ENCODE measurements at places on chromosomes 12 and 14.

- no peak for DNase-seq
Measured at GRCh38 chr12:107560165-107560898, 125.3 kb upstream of the PWP1 start.

DNA sequence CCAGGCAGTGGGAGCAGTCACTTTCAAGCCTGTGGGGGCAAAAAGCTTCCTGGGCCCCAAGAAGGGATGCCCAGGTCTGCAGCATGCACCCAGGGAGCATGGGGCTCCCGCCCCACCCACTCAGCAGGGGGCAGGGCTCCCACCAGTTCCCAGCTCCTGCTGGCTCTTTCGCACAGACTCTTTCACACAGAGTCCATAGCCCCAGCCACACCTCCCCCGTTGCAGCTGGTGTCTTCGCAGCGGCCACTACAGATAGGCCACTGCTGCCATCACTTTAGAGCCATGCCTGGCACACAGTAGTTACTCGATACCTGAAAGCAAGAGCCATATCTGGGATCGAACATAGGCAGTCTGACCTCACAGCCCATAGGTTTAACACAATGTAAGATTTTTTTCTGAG lies 98.2 kb downstream of the NUAK1 start:
- DNase-seq, result no peak

GRCh38 chr12:4768341-4768740 lies 48.1 kb downstream of the GALNT8 start:
- no peak for DNase-seq

- no peak for DNase-seq
Measured at GRCh38 chr14:88882236-88882635, 57.8 kb downstream of the TTC8 start.

DNA sequence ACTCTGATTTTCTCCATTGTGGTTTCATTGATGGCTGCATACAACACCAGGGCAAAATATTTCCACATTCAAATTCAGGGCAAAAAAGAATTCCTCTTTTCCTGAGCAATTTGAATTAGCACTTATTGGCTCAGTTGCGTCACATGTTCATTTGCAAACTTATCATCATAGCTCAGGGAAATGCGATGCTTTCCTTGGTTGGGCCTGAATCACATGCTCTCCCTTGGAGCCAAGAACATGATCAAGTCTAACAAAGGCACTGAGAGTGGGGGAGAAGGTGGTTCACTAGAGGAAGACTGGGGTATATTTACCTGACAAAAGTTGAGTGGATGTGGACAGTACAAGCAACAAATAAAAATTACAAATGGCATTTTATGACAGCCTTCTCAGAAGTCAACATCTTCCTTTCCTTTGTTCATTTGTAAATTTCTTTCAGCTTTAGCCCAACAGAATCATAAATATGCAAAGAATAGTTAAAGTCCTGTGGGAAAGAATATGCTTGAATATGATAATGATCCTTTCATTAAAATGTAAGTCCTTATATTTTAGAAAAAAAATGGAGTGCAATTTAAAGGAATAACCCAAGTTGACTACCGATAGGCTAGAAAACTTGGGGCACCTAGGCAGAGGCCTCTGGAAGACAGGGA lies 277.2 kb downstream of the NEDD1 start:
- DNase-seq, result no peak

GRCh38 chr14:105392131-105393090 lies 5.9 kb upstream of the TEX22 start:
- no peak for DNase-seq

DNA sequence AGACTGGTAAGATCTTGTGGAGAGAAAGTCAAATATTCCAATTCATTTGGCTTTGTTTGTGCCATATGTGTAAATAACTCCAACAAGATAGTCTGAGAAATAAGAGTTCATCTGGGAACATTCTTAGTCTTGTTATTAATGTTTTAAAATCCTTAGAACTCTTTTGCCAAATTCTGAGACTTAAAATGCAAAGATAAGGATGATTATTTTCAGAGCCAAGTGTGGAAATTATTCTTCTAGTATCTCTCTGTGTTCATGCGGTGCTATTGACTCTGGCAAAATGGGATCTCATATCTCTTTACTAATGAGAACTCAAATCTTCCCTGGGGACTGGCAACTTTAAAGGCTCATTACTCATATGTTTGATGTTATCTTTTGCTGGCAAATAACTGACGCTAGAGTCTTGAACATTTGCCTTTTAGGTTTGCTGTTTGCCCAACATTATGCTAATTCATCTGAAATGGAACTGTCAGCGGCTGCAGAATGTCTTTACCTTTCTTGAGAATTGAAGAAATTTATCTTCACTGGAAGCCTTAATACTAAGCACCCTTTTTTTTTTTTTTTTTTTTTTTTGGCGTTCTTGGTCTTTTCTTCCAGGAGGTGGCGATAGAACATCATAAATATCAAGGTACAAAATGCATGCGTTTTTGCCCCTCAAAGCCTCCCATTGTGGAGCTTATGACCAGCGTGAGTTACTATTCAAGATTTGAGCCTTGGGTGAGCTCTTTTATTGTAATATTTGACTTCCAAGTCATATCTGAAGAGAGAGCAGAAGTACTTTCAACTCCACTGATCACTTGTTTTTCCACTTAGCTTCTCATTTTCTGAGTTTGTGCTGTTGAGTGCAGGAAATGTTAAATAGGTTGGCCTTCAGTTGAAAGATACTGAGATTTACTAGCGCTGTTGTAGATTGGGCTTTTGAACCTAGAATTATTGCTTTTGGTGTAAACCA lies 86.5 kb downstream of the CAND1 start:
- DNase-seq, result peak; percentile 58

DNA sequence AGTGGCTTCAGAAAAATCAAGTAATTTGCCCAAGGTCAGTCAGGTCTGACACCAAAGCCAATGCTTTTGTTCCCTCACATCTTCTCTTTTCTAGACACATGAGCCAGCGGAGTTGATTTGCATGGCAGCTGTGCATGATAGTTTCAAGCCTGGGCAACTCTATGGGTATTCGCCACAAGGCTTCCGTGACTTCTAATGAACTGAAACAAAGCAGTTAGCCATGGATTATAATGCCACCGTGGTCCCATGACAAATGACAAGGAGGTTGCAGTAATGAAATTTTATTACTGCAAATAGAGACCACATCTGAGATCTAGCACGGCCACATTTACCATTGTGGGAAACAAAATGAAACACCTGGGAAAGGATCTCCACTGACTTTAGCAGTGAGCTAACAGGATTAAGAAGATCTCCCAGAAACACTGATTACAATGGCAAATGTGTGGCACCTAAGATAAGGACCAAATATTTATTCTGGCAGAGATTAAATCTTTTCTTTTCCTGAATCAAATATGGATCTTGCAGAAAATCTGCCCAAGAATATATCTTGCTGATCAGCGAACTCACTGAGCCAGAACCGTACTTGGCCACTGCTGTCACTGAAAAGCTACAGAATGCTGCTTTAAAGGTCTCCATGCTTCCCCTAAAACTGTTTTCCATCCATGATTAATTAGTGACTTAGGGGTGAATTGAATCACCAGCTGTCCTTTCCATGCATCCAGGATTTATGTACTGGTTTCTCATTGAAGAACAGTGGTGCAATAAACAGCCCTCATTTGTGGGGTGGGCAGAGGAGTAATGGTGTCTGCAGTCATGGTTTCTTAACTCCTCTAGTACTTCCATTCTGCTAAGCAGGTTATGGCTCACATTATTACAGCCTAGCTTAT lies 551.0 kb downstream of the DIO2 start:
- no peak for DNase-seq

DNA sequence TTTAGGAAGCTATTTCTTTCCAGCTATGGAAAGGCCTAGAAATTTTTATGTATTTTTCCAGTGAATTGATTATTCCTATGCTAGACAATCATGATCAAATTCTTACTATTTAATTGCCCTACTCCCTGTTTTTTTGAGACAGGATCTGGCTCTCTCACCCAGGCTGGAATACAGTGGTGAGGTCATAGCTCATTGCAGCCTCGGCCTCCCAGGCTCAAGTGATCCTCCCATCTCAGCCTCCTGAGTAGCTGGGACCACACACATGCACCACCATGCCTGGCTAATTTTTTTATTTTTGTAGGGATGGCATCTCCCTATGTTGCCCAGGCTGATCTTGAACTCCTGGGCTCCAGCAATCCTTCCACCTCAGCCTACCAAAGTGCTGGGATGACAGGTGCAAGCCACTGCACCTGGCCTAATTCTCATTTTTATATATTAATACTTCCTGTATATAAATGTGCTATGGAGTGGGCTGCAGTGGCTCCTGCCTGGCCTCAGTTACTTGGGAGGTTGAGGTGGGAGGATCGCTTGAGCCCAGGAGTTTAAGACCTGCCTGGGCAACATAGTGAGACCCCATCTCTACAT lies 16.0 kb upstream of the MDM2 start:
- no peak for DNase-seq

GRCh38 chr12:81369175-81369574 lies 291.3 kb downstream of the ACSS3 start:
- DNase-seq, result no peak

- no peak for DNase-seq
Measured at GRCh38 chr12:229441-230191, 15.7 kb upstream of the SLC6A12 start.

DNA sequence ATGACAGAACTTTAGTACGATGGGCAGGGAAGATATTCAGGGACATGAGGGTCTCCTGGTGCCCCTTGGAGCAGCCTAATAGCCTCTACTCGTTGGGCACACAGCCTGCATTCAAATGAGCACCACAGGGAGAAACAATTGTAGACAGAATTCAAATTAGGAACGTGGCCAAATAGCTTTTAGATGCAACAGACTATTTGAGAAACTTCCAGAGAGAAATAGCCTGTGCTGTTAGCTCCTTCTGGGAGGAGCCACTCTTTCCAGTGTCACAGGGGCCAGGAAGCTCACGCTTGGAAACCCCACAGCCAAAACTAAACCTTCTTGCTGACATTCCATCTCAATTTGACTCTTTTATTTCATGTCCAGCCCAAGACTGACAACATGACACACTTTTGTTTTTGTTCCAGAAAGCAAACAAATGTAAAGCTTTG lies 114.5 kb downstream of the RPAP3 start:
- DNase-seq, result peak; percentile 36

DNA sequence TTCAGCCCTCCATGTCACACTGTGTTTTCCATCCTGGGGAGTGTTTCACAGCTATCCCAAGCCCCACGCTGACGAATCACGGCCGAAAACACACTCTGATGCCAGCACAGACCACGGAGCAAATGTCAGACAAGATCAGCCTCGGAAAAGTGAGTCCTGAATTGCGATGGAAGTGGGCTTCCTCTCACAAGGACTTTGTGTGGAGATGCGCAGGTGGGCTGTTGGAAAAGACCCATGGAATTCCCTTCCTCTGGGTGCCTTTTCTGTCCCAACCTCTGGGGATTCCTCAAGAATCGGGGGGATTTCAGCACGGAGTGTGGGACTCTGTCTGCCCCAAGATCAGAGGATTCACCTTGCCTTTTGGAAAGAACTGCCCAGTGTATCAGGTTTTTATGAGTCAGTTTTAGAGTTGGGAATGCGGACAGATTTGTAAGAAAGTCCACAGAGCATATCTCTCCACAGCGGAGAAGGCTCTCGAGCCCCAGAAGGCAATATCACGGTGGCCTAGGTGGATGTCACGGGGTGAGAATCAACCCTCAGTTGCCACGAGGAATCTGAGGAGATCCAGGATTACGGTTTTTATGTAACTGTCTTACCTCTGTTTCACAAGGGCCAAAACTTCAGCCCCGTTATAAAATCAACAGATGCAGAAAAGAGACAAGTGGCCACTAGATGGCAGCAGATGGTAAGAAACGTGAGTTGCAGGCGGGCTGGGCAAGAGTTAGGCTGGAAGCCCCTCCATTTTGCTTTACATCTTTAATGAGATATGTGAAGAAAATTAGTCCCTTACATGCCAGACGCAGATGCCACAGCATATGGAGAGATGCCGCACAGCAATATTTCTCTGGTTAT lies 201.9 kb downstream of the DAD1 start:
- peak; percentile 79 for DNase-seq

DNA sequence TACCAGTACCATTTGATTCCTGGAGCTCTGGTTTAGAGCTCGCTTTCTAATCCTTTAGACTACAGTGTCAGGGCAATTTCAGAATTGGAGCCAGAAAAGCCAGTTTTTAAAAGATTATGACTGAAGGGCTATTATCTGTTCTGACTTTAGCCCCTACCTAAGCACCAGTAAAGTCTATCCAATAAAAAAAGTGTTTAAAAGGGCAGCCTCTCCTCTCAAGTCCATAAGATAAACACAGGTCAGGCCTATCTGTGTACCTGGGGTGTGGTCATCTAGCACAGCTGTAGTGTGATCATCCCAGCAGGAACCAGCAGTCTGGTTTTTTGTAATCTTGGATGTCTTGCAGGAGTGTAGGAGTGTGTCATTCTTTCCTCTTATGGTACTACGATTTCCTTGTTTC lies 6.6 kb downstream of the APPL2 start:
- DNase-seq, result no peak

DNA sequence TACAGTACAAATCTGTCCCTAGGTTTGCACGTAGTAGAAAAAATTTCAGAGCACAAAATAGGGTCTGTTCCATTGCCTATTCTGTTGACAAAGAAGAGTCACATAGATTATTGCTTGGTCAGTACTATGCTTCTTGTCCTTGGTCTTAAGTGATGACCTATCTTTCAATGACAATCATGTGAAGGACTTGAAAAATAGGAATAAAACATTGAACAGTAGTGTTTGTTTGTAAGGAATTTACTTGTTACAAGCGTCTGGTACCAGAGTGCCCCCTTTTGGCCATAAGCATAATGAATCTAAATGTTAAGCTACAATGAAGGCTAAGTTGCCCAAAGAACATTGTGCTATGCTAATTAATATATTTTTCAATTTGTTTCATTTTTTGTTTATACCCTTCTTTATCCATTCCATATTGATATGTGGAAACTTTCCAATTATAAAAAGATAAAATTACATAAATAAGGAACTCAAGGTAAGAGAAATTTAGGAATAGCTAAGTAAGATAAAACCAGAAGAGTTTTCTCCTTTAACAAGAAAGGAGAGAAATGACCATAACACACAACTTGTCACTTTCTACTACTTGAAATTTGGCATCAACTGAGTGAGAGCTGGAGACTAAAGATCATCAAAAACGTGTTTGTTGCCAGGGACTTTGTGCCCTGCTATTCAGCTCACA lies 204.7 kb downstream of the EPS8 start:
- peak; percentile 44 for DNase-seq

- DNase-seq, result peak; percentile 59
Measured at GRCh38 chr12:8692573-8692972, 5.2 kb upstream of the RIMKLB start.

DNA sequence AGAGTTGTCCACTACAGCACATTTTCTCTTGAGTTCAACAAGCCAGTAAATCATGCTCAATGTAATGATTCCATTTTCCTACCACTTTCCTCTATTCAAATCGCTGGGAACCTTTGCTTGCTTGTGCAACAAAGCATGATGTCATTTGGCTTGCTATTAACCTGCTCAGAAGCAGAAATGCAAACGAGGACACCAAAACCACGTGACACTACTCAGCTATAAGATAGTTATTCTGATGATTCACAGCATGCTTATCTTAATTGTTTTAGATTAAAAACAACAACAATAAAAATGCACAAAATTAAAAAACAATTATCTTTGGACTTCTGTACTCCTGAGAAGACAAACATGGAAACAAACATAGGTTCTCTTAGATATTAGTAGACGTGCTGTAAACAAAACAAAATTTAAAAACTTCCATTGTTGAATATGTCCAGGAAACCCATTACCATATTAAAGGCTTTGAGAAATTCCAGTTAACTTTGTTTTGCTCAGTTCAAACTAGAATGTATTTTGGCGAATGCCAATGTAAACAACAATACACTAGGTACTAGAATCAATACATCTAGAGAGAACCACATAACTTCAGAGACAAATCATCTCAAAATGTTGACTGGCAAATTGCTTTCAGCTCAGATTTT lies 77.5 kb upstream of the KRAS start:
- DNase-seq, result peak; percentile 25
